ENCODE measurements at places on chromosomes 6 and 20.
A peak's percentile ranks its signal among the peaks of the same experiment; 100 is the strongest.

GRCh38 chr6:151089978-151090377, 149.8 kb upstream of the AKAP12 start:
- ATAC-seq, result no peak

DNA sequence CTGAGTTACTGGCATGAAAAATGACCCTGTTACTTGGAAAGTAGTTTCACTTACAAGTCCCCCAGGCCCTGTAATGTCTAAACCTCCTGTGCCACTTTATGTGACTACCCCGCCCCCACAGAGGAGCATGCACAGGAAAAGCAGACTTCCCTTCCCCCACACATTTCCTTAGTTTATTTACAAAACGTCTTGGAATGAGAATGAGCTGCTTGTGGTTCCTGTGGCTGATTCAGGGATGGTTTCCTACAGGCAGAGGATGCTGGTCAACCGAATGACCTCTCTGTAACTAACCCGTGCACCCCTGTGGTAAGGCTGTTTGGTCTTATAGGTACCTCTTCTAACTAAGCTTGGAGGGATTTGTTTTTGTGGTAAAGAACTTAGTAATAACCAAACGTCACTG, 28.5 kb downstream of the RSPO3 start:
- no peak for ATAC-seq

DNA sequence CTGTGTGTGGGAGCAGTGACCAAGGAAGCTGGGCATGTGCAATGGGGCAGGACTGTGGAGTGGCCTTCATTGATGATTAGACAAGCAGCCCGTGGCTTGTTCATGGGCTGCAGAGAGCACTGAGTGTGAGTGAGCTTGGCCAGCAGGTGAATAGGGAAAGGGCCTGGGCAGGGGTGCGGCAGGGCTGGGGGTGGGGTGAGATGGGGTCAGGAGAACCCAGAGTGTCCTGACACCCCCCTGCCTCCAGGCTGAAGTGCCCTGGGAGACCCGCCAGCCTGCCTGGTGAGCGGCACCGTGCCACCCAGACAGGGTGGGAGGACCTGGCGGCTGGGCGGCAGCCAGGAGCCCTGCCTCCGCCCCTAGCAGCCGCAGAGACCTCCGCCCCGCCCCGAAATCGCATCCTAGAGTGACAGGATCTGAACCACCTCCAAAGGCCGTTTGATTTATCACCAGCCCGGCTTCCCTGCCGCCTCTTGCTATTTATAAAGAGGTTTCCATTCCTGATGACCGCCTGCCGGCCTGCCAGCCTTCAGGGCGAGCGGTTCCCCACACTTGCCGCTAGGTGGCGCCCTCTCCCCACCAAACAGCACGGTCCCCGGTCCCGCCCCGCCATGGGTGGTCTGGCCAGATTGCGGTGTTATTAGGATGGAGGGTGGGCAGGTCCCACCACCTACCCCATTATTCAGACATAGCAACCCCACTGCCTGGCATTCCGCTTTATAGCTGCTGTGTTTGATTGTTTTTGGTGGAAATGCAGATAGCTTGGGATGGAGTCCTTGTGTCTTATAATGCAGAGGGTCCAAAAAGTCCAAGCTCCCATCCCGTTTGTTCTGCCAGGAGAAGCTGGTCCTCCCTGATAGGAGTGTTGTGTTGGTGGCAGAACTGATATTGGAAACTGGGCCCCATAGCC, 3.5 kb downstream of the MYLK2 start:
- peak; percentile 84 for ATAC-seq

DNA sequence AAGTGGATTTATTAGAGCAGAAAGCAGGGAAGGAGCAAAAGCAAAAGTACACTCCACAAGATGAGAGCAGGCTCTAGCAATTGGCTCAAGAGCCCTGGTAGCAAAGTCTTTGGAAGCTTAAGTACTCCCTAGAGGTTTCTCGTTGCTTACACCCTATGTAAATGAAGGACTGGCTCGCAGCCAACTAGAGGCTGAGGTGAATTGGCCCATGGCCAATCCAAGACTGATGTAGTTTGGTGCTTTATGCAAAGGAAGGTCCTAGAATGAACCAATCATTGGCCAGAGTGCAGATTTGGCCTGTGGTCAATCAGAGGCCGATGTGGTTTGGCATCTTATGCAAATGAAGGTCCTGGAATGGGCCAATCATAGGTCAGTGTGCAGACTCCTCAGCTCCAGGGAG, 191.3 kb upstream of the ARID1B start:
- ATAC-seq, result no peak

DNA sequence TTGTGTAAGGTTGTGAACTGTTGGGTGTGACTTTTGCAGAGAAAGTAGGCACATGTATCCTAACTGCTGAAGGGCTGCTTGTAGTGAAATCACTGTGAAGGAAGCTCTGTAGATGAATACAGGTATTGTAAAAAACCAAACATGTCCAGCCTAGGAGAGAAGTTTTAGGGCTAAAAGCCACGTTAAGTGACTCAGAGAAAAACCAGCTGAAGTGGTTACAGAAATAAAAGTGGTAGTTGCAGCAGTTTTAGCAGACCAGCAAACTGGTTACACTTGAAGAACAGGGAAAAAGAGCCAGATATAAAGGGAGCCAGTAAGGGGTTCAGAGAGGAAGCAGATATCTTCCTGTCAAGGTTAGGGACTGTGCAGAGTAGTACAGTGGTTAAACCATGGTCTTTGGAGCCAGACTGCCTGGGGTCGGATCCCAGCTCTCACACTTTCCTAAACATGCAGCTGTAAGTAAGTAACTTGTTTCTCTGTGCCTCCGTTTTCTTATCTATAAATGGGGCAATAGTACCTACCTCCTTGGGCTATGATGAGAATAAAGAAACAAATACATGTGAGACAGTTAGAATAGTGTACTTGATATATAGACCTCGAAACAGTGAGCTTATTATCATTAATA, 33.8 kb upstream of the RNF8 start:
- ATAC-seq, result no peak

DNA sequence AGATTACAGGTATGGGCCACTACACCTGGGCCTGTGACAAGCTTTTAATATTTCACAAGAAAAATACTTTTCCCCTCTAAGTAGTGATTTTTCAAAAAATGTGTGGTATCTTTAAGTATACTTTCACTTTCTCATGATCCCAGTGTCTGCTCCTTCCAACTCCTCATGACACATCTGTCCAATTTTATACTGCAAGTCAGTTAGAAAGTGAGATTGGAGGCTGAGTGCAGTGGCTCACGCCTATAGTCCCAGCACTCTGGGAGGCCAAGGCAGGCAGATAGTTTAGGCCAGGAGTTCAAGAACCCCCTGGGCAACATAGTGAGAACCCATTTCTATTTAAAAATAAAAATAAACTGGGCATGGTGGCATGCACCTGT, 20.2 kb downstream of the PIM1 start:
- peak; percentile 81 for ATAC-seq

- no peak for ATAC-seq
These were observed 172.8 kb upstream of the ARG1 start for GRCh38 chr6:131400054-131400778.

DNA sequence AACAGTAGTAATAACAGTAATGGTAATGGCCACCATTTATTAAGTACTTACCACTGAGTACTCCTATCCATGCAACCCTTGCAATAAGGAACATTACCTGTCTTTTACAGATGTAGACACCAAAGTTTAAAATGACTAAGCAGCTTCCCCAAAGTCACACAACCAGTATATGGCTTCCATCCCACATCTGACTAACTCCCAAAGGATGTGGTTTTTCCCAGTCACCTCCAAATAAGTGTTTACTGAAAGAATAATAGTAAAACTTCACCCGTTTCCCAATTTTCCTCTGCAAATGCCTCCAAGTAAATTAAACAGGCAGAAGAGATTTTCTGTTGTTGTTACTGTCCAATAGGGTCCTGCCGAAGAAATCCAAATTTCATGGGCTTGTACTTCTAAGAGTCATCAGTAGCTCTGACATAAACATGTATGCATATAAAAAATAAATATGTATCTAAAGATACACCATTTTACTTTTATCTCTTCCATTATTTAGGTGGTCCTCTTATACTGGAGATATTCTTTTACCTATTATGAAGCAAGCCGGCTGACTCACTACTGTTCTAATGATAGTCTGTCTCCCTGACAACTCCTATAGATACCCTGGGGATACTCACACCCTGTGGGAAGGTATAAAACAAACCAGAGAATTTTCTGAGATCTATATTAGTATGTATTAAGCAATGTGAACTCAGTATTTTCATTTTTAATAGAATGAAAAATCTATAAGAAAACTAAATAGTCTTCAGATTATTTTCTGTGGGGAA, 77.9 kb upstream of the ID4 start:
- ATAC-seq, result no peak

DNA sequence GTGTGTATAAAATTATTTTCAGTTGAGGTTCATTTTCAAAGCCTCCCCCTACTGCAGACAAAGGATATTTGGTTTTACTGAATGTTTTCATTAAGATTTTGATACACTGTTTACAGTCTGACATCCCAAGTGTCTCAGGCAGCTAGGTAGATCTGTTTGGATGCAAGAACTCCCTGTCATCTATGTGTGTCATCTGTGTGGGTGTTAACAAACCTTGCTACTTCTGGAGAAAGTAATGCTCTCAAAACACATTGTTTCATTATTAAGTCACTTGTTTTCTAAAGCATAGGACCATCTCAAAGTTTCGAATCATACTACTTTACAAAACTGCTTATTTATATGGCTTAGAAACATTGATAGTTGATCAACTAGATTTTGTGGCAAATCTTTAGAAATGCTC, 114.5 kb upstream of the TMEM170B start:
- peak; percentile 88 for ATAC-seq

GRCh38 chr20:50691573-50692551, 520 bp upstream of the RIPOR3 start:
- no peak for ATAC-seq

DNA sequence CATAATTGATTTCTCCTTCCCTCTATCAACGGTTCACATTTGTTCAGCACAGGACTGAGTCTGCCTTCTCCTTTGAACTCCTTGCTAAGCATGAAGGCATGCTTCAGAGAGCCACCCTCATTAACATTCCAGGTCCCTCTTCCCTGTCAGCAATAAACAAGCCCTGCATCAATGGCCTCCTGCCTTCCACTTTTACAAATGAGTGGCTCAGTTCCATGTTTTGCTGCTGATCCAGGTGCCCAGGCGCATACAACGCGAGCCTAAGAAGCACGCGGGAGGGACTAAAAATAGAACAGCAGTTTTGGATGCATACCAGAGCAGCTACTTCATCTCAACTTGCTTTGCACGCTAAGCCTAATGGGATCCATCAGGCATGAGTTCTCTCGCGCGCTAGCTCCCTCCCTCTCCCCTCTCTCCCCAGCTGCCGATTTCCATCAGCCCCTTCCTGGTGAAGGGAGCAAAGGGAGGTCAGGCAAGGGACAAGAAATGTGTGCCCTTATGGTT, 53.4 kb downstream of the TRAF3IP2 start:
- ATAC-seq, result no peak

All from activated T-helper 17 cell treated with anti-CD3 and anti-CD28 coated beads, Interleukin-2, amount 50 U/mL, for 72 hours (primary cell).